ENCODE measurements at places on chromosomes 7 and 10.

GRCh38 chr7:12610899-12611298, 40.4 kb downstream of the SCIN start:
- no peak for DNase-seq

- DNase-seq: no peak
Observed at GRCh38 chr10:100229819-100230422, 525 bp upstream of the CHUK start.

GRCh38 chr7:44973610-44974401, 5.0 kb downstream of the MYO1G start:
- peak; percentile 76 for DNase-seq

DNA sequence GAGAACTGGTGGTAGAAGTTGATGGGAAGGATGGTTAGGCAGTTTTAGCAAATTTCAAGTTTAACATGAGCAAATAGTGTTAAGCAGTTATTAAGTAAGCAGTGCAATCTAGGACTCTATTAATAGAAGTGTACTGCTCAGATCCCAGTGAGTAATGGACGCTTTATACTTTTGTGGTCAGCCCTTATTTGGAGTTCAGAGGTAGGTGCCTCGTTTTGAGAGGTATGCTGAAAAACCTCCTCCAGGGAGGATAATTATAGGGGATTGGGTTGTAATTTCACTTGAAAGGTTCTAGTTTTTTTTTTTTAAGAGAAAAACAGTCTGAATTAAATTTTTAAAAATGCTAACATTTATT, 33.5 kb upstream of the CCDC7 start:
- DNase-seq: no peak

- no peak for DNase-seq
Observed at GRCh38 chr10:122271076-122271475, at the start of gene BTBD16. Gene BTBD16, plus strand, starts transcription at chr10:122271296. Its CDS starts 3,786 bp downstream, at chr10:122275082.

- DNase-seq: no peak
Observed at GRCh38 chr7:126698446-126698845, 554.3 kb downstream of the GRM8 start.

Data from inflammatory macrophage treated with lipopolysaccharide for 1 hour (primary cell).